ENCODE measurements at places on chromosomes 5 and 9.
A peak's percentile ranks its signal among the peaks of the same experiment; 100 is the strongest.

DNA sequence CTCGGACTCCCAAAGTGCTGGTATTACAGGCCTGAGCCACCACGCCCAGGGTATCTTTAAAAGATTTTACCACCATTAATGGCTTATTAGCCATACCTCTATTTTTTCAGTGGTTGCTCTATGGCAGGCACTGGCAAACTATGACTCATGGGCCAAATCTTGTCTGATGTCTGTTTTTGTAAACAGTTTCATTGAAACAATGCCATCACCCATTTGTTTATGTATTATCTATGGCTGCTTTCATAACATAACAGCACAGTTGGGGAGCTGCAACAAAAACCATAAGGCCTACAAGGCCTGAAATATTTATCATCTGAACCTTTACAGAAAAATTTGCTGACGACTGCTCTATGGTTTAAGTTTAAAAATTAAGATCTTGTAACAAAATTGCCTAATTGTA, 66.8 kb downstream of the SLC38A9 start:
- DNase-seq, result no peak

- DNase-seq, result no peak
Observed at GRCh38 chr9:112863214-112863613, 27.5 kb downstream of the SLC46A2 start.

GRCh38 chr5:145943674-145944121, 7.3 kb downstream of the SH3RF2 start:
- DNase-seq, result no peak

DNA sequence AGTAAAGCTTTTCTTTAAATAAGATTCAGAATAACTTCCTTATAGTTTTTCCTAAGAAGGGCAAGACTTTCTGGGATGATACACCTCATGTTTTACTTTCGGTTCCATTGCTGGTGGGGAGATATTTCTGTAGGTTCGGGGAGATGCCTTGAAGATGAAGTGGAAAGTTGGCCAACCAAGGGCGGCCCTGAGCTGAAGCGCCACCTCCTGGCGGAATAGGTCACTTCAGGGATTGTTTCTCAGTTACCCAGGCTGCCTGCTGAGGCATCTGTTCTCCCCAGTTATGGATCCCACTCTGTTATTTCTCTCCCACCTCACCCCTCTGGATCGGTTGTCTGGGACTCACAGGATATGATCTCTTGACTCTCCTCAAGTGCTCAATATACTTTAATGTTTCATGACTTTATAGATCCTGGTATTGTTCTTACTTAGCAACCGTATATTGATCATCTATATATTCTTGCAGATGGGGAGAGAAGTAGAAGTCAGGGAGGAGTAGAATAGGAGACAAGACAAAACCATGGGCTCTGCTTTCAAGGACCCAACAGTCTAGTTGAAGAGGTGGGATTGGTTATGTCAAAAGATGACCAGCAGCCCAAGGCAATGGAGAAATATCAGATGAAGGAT, 23.4 kb downstream of the MEGF10 start:
- DNase-seq, result peak; percentile 39

DNA sequence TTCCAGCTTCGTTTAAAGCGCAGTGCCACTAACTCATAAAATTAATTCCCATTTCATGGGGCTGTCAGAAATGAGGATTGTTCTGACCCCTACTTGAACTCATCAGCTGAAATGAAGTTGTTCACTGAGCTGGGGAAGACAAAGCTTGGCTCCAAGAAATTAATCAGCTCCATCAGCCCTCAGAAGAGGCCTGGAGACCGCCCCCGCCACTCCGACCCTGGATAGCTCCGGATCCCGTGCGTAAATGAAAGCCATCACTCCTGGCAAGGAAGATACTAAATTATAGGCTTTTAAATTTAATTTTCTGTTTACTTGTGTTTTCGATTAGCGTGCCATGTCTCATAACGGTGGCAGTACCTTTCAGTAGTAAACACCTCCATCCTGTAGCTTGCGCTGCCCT, 142.8 kb upstream of the IRX2 start:
- DNase-seq, result no peak

- no peak for DNase-seq
Observed at GRCh38 chr5:109767997-109768396, 78.3 kb downstream of the MAN2A1 start.

DNA sequence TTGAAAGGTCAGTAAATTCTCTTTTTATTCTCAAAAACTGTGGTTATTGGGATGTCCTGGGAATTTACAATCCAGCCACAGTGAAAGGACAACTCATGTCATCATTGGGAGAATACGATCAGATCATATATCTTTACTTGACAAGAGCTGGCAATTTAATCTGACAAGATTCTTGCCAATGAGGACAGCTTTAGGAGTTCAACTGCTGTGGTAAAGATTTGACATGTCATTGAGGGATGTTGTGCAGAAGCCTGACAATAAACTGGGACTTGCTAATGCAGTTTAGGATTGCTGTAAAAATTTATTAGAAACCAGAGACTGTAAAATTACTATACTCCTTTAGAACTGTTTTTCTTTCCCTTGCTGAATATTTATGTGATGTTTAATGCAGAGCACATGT, 1131.0 kb downstream of the MAT2B start:
- DNase-seq, result no peak

- no peak for DNase-seq
Observed at GRCh38 chr5:127849891-127850290, 146.7 kb downstream of the CCDC192 start.

GRCh38 chr5:95281226-95281625, 3.7 kb downstream of the MCTP1 start:
- DNase-seq, result peak; percentile 40

DNA sequence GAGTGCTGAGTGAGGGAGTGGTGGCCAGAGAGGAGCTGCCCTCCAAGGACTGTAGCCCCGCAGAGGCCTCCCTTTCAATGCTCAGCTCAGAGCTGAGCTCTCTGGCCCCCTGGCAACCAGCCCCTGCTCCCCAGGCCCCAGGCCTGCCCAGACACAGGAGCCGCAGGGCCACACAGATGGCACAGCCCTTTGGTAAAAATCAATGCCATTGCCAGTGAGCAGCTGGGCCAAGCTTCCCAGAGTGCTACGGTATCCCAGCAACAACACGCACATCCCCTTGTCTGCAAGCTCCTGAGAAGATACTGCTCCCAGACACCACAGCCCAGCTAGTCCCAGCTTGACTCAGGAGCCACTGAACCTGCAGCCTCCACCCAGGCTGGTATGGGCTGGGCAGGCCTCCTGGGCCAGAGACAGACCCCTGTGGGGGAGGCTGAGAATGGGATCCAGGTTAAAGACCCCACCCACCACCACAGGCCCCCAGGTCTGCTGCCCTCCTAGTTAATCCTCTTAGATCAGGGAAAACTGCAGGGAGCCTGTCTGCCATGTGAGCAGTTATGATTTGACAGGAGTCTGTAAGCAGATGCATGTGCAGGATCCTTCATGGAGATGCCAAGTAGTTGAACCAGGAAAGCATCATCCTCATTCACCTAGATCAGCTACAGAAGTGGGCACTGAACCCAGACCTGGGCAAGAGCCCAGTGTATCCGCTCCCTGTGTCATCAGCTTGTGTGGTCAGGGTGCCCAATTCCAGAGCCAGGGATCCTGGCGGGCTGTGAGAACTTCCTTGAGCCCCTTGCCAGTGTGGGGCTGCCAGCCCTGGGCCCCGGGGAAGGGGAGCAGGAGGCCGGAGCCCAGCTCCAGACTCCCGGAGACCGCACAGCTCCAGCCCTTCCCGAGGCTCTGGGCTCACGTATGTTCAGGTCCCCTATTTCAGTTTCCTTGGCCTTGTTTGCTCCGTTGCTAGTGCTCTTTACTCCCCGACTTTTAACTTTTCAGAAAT, 26.7 kb upstream of the ADAMTS2 start:
- DNase-seq, result no peak

DNA sequence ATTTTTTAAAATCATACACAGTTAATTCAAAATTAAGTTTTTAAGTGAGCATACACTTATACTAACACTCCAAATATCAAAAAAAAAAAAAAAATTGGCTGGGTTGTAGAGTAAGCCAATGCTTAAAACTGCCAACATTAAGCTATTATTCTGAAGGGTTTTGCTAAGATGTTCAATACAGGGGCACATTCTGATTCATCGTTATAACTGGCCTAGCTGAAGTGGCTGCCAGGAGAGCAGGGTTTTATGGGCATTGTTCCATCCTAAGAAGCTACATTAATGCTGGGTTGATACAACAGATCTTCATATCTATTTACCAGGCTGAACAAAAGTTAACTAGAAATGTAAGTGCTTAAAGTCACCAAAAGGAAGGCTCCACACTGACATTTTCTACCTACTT, 13.4 kb downstream of the ELAVL2 start:
- no peak for DNase-seq

GRCh38 chr5:150508828-150509227, 897 bp downstream of the NDST1 start:
- DNase-seq, result no peak

- no peak for DNase-seq
Observed at GRCh38 chr9:137253717-137254623, 1.2 kb upstream of the NELFB start.

- no peak for DNase-seq
Observed at GRCh38 chr5:105392122-105392709, 1829.6 kb upstream of the NUDT12 start.

GRCh38 chr5:3411363-3411762, 184.3 kb upstream of the IRX1 start:
- DNase-seq, result no peak

- DNase-seq, result no peak
Observed at GRCh38 chr5:93399675-93400074, 181.3 kb downstream of the NR2F1-AS1 start.

DNA sequence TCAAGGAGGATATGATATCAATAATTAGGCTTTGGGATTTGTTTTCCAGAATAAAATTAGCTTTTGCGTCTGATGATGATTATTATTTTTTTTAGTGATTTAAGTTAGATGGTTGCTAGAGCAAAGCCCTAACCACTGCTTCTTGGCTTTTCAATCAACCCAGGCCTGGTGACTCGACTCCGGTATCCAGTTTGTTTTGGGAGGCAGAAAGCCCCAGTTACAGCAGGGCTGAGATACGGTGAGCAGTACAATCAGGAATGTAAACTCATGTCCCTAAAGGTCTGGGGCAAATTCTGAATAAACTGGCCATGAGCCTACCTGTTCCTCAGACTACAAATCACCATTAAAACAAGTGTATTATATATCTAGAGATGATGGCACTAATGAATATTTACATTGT, 24.4 kb upstream of the CYFIP2 start:
- no peak for DNase-seq

- DNase-seq, result no peak
Observed at GRCh38 chr5:16888694-16889124, 47.4 kb downstream of the MYO10 start.

DNA sequence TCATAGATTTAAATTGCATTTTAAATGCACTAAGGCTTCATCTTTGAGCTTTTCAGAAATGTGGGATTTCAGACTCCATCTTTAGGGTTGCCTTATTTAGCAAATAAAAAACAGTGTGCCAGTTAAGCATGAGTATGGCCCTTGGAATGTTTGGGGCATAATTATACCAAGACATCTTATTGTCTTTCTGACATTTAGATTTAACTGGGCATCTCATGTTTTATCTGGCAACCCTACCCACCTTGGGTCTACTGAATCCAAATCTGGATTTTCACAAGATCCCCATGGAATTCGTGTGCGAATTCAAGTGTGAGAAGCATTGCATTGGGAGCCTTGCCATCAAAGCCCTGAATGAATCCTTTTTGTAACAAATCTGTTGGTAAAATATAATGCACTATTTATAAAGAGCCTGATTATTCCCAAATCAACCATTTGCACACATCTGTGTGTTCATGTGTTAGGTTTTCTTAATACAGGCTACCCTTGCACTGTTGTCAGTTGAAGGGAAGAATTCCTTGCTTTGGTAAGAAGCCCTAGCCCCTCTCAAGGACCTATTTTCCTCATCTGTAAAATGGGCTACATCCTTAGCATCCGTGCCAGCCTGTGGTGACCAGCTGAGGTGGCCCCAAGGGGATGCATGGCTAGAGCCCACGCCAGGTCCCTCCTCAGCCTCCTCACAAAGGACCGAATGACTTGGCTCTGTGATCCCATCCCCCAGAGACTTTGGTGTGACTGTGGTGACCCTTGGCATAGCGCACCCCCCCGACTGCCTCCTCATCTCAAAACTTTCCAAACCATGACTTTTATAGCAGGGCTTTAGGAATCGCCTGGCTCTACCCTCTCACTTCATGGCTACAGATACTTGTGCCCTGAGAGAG, 8.1 kb downstream of the GSN start:
- DNase-seq, result no peak

- DNase-seq, result no peak
Observed at GRCh38 chr5:88702332-88702731, 180.7 kb downstream of the MEF2C start.

DNA sequence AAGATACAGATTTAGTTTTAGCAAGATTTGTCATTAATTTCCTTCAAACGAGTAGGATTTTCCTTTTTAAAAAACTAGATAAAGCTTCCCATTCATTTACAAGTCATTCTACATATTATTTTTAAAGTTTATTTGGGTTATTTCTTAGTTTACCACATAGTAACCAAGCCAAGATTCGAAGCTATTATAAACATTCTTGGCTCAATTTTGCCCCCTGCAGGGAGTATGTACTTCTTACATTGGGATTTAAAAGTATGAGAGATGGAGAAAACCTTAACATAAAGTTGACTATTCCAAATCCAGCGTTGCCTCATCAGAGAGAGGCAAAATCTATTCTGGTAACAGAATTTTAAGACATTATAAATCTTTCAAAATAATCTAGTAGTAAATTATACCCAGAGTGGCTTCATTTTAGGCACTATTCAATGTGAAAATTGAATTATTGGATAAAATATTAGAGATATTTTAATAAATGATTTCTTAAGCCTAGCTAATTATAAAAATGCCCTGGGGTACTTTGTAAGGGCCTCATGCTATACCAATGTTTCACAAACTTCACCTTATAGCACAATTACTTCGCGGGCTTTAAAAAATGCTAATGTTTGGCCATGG, 39.1 kb downstream of the FBN2 start:
- no peak for DNase-seq

- DNase-seq, result no peak
Observed at GRCh38 chr9:77987880-77988525, 43.6 kb downstream of the GNAQ start.

- no peak for DNase-seq
Observed at GRCh38 chr9:131738293-131739132, 1.4 kb downstream of the RAPGEF1 start.

DNA sequence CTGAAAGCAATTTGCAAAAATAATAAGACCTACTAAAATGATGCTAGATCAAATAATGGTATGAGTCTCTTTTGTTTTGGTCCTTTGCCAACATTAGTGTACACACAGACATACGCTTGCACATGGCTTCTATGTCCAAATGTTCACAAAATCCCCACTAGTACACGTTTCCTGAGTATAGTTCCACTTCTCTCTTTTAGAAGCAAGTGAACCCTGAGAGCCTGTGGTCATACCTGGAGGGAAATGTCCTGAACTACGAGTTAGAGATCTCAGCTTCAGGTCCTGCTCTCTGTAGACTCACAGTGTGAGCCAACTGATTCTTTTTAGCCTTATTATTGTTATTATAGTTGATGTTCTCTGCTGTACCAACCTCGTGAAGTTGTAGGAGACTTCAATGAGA, 47.3 kb upstream of the ACTBL2 start:
- DNase-seq, result no peak

- no peak for DNase-seq
Observed at GRCh38 chr5:27392716-27393115, 354.3 kb upstream of the CDH9 start.

GRCh38 chr5:23507278-23507685, at the start of gene PRDM9:
PRDM9 (plus strand) TSS chr5:23507609; CDS start chr5:23509034, 1,425 bp downstream.
- DNase-seq, result no peak

- no peak for DNase-seq
Observed at GRCh38 chr5:140555747-140556312, 1.4 kb downstream of the SRA1 start.
